Right ventricle myocardium superior (tissue), 1 donor: ENCODE measurements at places on chromosomes 16 and 17. TPM values are rescaled to one million over a fixed set of nuclear protein-coding genes. Genes with fewer than 3 reads are reported as not detected.

- DNase-seq = no peak
These were observed 5.8 kb upstream of the MEIOB start for GRCh38 chr16:1877804-1878203.

- DNase-seq = no peak
These were observed 27.5 kb downstream of the TMEM238L start for GRCh38 chr17:10776381-10776780.

DNA sequence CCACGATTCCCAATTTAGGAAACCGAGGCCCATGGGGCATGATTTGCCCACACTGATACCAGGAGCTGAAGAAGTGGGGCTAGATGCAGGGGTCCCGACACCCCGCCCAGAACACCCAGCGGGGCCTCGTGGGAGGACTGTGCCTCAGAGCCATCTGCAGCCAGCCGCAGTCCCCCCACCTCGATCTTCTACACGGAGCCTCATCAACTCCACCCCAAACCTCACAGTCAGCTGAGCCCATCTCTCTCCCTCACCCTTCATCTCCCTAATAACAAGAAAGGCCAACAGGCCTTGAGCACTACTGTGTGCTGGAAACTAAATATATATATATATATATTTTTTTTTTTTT, 4.2 kb downstream of the ITGAE start:
- no peak for DNase-seq

- DNase-seq = no peak
These were observed 304.8 kb downstream of the IRF8 start for GRCh38 chr16:86203557-86204275.

- DNase-seq = no peak
These were observed 12.7 kb downstream of the NDUFAF8 start for GRCh38 chr17:81251709-81252301.

DNA sequence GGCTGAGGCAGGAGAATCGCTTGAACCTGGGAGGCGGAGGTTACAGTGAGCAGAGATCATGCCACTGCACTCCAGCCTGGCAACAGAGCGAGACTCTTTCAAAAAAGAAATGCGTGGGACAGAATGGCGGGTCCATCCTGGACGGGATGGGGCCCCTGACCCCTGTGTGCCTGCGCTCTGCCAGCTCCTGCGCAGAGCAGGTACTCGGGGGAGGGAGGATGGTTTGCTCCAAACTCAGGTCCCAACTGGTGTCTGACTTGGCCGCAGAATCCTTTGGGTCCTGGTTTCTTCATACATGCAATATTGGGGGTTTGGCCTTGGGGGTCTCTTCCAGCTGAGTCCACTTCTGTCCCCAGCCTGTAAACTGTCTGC, 10.4 kb downstream of the CHMP6 start:
- DNase-seq = no peak

The ITGAX gene
- total RNA-seq = 1.2 TPM

The STX1B gene
- total RNA-seq = 0.48 TPM

The AIPL1 gene
- not detected for total RNA-seq
